Mesenchymal stem cell (in vitro differentiated cells and primary cell): ENCODE measurements at places on chromosomes 7 and 10.

DNA sequence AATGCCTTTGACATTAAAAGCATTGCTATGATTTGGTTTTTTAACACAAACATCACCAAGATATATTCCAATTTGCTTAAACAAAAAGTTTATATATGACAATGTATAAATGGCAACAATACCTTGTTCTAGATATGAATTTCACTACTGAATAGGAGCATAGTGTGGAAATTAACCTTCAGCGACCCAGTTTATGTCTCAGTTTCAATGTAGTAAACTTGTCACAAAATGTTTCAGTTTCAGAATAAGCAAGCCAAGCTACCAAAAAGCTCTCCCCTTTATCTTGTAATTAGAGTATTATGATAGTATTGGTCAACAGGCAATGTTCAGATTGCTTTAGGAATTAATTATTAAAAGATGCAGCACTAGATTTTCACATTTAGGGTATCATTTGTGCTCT is 99.6 kb upstream of the PCDH15 start:
- no peak for DNase-seq

- peak; percentile 96 for DNase-seq
These were observed 18.7 kb upstream of the ARHGAP12 start for GRCh38 chr10:31947144-31947926.

- peak; percentile 85 for DNase-seq
These were observed at the start of gene SFMBT2 for GRCh38 chr10:7410862-7411670. SFMBT2 (minus strand) TSS chr10:7411034; CDS start chr10:7381898, 29,136 bp downstream.

DNA sequence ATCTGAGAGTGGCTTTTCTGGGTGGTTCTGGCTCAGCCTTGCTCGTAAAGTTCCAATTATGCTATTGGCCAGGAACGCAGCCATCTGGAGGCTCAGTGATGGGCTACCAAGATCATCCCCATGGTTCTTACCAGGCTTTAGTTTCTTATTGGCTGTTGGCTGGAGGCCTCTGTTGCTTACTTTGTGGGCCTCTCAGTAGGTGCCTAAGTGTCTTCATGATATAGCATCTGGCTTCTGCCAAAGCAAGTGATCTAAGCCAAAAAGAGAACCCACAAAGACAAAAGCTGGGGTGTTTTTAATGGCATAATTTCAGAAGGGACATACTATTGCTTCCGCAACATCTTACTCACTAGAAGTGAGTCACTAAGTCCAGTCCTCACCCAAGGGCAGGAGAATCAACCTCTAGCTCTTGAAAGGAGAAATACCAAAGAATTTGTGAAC is 132.0 kb upstream of the MDFIC start:
- peak; percentile 6 for DNase-seq

DNA sequence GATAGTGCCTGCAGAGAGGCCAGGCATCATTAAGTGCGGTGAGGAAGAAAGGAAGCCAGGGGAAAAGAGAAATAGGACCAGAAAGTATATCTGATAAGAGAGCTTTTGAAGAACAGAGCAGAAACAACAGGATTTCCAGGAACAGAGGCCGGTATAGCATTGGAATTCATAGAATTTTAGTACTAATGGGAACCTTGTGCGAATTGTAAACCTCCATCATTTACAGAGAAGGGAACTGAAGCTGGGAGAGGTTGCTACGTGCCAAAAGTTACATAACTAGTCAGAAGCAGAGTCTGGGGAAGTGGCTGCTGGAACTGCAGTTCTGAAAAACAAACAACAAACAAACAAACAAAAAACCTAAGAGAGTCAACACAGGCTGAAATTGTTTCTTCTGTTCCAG is 5.4 kb upstream of the ZMYND11 start:
- no peak for DNase-seq

- no peak for DNase-seq
These were observed 15.2 kb downstream of the STAMBPL1 start for GRCh38 chr10:88895250-88895649.

- DNase-seq = no peak
These were observed 98.7 kb downstream of the SVOPL start for GRCh38 chr7:138602451-138602850.

GRCh38 chr7:91945476-91945875 is 4.8 kb downstream of the AKAP9 start:
- peak; percentile 83 for DNase-seq

DNA sequence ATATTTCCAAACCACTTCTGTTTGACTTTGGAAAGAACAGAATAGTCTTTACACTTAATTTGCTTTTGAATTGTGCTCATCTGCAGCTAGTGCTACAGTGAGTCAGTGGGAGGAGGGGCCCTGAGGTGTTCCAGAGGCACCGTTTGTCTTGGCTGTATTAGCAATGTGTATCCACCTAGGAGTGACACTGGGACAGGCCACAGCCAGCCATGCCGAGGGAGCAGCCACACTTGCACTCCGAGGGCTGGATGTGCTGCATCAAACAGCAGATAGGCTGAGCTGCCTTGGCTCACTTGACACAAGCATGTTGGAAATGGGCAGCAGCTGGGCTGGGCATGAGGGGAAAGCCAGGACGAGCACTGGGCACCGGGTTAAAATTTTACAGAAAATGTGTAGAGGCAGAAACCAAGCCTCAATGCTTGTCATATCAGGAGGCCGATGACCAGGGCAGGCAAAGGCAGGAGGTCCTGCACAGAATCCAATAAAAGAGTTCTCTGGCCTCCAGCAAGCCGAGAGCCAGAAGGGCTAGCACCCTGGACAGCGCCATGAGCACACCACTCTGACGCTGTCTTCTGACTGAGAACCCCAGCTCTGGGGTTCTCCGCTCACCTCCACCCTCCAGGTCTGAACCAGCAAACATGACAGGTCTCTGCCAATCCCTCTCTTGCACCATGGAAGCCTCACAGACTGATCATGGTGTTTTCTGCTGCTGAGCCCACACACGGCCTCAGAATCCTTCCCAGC is 163.3 kb downstream of the GRID1 start:
- DNase-seq = no peak

DNA sequence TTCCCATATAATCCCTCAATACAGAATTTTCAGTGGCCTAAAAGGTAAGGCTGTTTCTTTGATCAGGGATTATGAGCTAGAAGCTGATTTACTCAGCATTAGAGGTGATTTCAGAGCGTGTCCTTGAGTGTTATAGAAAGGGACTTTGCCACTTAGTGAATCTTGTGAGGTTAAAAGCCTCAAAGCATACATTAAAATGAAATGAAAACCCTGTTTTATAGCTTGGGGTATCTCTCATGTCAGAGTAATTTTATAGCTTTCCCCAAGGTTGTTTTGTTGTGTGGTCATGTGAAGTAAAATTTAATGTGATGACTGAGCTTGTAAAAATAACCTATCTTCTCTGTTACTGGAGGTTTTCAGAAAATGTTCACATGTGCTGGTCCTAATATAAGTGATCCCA is 198.8 kb downstream of the CDCA7L start:
- DNase-seq = no peak

GRCh38 chr7:113824117-113824823 is 94.5 kb downstream of the PPP1R3A start:
- DNase-seq = peak; percentile 11

DNA sequence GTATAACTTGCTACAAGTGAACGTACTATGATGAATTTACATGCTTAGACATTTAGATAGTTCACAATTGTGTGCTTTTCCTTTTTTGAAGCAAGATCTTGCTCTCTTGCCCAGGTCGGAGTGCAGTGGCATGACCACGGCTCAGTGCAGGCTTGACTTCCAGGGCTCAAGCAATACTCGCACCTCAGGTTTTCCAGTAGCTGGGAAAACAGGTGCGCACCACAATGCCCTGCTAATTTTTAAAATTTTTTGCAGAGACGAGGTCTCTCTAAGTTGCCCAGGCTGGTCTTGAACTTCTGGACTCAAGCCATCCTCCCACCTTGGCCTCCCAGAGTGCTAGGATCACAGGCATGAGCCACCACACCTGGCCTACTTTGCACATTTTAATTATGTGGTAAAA is 1.8 kb downstream of the GPR15LG start:
- no peak for DNase-seq

- no peak for DNase-seq
These were observed 64.8 kb downstream of the ARMC3 start for GRCh38 chr10:22992621-22993020.
